ENCODE measurements at places on chromosomes 5 and 9. TPM values are rescaled to one million over a fixed set of nuclear protein-coding genes. Genes with fewer than 3 reads are reported as not detected.

Gene KCNMB1
- 0.09 TPM for total RNA-seq

- DNase-seq, result no peak
Measured at GRCh38 chr5:179137643-179138567, 77.7 kb downstream of the ZNF354C start.

Gene CA9
- total RNA-seq, result 0.63 TPM

DNA sequence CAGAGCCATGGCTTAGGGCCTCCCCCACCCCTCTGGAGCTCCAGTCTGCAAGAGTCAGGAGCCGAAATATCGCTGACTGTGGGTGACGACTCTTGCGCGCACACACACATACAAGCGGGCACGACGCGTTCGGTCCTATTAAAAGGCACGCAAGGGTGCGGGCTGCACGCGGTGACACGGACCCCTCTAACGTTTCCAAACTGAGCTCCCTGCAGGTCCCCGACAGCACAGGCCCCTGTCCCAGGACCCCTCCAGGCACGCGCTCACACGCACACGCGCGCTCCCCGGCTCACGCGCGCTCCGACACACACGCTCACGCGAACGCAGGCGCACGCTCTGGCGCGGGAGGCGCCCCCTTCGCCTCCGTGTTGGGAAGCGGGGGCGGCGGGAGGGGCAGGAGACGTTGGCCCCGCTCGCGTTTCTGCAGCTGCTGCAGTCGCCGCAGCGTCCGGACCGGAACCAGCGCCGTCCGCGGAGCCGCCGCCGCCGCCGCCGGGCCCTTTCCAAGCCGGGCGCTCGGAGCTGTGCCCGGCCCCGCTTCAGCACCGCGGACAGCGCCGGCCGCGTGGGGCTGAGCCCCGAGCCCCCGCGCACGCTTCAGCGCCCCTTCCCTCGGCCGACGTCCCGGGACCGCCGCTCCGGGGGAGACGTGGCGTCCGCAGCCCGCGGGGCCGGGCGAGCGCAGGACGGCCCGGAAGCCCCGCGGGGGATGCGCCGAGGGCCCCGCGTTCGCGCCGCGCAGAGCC, at the start of gene GRIN1:
TSS of gene GRIN1 (plus strand) at position 433 of the 746 bp plus-strand sequence. CDS start 333 bp downstream, outside the sequence.
- DNase-seq, result no peak

Gene PCDH1
- total RNA-seq, result 17.3 TPM
